ENCODE measurements at places on chromosomes 4 and X.

DNA sequence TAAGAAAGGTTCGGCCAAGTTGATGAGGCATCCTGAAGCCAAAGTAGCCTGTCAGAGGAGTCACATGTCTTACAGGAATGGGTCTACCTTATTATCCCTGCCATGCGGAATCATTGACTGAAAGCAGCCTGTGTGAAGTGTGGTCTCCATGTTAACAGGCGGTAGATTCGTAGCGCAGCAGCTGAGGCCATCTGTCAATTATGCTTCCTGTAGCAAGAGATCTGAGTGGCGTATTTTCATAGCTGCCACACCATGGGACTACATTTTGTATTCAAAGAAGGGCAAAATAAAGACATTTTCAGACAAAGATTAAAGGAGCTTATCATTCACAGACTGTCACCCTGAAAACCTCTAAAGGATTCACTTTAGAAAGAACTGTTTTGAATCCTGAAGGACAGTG lies 11.2 kb upstream of the MED14 start:
- no peak for DNase-seq

DNA sequence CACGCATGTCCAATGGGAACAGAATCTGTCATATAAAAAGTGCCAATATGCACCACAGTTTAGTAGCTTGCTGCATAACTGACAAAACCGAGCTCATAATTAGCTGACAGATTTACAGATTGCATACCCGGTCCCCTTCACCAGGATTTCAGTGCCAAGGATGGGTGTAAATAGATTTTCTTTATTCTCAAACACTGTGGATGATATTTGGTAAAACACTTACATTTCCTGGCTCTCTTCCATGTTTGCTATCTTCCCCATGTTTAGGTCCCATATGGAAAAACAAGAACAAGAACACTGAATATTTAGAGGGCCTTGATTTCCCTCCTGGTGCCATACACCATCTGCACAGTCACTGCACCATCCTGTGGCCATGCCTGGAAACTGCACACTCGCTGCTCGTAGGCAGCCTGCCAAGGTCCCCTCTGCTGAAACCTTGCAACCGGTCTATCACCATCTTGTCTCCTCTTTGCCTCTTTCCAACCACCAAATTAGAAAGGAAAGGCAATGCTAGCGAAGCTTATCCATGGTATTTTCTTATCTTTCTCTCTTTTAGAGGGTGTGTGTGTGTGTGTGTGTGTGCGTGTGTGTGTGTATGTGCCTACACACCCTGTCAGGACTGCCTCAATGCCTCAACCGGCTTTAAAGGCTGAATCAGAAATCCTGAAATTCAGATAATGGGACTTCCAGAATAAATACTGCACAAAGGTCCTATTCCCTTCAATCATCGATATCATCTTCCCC lies 124.2 kb upstream of the MBNL3 start:
- no peak for DNase-seq

- no peak for DNase-seq
These were observed 34.5 kb upstream of the LCORL start for GRCh38 chr4:18056030-18056429.

DNA sequence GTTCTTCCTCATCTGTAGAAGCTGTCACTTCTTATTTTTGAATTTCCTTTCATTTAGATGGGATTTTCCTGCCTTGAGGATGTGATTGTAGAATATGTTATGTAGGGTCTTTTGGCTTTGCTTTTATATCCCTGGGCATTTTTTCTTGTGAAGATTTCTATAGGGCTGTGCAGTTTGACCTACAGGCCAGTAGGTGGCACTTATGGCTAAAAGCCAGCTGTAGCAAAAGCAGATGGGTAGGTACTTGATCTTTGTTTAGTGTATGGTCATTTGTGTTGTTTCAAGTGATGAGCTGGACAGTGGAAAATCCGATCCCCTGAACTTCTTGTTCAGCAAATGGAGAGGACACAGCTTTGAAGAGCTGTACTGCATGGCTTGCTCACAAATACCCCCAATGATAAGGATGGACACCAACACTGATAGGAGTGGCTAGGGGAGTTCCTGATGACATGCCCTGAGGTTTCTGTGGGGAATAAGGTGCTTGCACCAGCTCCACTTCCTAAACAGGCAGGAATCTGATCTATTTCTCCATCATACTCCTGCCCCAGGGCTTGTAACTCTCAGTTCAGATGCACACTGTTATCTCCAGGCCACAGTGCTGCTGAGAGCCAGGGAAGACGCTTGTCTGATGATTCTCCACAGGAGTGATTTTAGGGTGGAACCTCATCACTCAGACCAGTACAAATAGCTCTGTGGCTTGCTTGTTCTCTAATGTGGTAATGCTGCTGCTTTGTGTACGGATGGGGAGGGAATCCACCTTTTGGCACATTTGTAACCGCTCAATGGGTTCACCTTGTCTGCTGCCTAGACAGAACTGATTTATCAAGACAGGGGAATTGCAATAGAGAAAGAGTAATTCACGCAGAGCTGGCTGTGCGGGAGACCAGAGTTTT lies 417.1 kb upstream of the MAGEB16 start:
- DNase-seq: no peak

DNA sequence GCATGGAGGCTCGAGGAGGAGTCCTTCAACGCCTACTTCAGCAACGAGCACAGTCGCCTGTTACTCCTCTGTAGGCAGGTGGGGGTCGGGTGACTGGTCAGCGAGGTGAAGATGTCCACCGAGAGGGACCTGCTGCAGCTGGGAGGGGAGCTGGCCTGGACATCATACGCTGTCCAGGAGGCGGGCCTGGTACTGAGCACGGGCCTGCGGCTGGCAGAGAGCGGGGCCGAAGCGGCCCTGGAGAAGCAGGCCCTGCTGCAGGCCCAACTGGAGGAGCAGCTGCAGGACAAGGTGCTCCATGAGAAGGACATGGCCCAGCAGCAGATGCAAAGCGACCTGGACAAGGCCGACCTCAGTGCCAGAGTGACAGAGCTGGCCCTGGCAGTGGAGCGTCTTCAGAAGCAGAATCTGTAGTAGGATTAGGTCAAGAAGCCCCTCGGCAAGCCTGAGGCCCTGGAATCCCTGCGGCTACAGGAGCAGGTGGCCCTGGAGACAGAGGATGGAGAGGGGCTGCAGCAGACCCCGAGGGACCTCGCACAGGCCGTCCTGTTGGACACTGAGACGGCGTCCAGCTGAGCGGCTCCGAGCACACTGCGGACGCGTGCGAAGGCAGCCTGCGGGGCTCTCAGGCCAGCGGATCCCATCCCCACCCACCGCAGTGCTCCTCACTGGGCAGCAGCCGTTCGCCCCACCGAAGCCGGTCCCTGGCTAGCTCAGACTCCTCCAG lies 11.9 kb downstream of the SMIM10L2A start:
- no peak for DNase-seq

DNA sequence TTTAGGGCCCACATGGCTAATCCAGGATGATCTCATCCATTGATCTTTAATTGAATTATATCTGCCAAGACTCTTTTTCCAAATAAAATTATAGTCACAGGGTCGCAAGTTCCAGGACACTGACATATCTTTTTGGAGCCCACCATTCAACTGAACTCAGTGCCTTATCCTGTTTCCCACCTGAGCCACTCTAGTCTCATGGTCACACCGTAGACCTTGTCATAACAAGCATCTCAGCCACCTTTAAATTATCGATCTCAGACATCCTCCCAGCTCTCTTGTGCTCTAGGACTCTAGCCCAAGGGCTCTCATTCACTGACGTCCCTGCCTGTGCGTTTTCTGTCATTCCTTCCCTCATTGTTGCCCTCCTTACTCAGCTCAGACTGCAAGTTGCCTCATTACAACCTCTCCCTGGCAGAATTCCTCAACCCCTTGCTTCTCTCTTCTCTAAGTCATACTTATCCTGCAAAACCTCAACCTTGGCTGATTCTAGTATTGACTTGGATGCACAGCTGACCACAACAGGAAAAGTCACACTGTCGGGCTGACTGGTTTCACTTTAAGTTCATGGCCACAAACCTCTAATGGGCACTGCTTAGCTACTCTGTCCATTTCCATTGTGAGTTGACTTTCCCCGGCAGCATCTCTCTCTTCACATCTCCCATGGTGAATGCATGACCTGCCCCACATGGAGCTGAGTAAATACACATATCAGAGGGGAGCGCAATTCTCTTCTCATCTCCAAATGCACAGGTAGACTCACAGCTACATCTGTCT lies 91.0 kb upstream of the TRIM2 start:
- DNase-seq: no peak

DNA sequence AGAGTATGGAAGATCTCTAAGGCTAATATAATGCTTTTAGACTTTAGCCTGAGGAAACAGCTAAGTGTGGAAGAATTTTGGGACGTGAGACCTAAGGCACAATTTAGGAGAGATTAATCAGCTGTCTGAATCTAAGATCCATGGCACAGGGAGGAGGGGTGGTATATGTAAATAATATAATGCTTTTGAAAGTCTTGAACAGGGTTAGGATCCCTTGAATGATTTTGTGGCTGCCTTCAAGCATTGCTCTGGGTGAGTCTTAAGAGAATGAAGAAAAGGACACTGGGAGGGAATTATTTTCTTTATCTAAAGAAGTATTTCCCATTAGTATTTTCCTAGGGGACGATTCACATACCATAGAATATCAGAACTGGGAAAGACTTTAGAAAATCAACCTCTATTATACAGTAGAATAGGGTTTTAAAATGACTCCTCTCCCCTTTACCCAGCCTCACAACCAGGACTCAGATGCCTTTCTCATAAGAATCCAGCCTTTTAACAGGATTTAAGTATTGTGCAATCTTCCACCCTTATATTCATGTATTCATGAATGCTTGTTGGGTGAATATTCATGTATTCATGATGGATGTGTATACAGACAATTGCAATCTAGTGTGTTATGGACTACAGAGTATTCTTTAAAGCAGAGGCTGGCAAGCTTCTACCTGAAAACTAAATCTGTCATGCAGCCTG lies 664.2 kb upstream of the CPEB2 start:
- DNase-seq: no peak

DNA sequence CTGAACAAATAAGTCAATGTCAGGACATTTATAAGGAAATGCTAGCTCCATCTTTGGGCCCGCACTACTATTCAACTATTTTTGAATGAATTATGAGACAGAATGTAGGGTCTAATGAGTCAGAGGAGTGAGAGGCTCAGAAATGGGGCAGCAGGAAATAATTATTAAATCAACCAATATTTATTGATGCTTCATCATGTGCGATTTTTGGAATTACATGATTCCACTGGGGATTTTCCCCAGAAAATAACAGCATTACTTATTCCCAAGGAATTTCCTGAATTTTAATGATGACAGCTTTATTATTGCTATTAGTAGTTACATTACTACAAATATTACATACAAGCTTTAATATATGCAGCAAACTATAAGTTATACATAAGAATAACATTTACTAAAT lies 49.3 kb upstream of the PHF8 start:
- DNase-seq: no peak

GRCh38 chr4:182854466-182854865 lies 62.7 kb downstream of the DCTD start:
- DNase-seq: no peak

Measured in nucleus accumbens (tissue), 56 donors.